Progenitor cell of endocrine pancreas (in vitro differentiated cells): ENCODE measurements at places on chromosomes 2 and 18. TPM values are rescaled to one million over a fixed set of nuclear protein-coding genes. Genes with fewer than 3 reads are reported as not detected.

DNA sequence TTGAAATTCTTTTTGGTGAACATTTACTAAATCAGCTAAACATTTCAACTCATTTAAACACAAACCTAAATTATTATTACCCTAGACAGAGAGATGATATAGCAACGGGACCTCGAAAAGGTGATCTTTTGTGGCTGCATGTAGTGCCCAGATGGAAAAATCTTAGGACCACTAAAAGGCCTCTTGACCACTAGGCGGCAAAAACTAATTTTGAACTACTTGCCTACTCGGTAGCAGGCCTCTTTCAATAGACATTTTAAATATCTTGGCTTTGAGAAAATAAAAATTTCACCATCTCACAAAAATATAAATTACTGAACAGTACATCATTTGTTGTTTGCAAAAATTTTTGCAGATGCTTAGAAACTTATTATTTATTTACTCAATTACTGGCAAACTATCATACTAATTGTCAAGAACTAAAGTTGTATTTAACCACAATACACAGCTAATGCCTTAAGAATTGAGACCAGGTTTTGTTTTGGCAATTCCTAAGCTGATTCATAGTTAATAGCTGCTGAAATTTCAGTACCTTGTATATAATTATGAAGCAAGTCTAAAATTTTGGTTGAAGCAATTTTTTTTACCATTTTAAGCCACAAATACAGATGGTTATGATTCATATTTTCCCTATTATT lies 9.4 kb downstream of the COL3A1 start:
- no peak for DNase-seq

The FBXO36 gene
- total RNA-seq: 3.9 and 4.0 TPM in 2 replicates

The FSIP2 gene
- total RNA-seq: 19.4 and 26.8 TPM in 2 replicates

The RNF152 gene
- total RNA-seq: 32.0 and 33.4 TPM in 2 replicates

GRCh38 chr18:13007248-13007560 lies 16.0 kb downstream of the CEP192 start:
- no peak for DNase-seq

The GBX2 gene
- total RNA-seq: 0.24 TPM in 1 of 2 replicates, not detected in the other

DNA sequence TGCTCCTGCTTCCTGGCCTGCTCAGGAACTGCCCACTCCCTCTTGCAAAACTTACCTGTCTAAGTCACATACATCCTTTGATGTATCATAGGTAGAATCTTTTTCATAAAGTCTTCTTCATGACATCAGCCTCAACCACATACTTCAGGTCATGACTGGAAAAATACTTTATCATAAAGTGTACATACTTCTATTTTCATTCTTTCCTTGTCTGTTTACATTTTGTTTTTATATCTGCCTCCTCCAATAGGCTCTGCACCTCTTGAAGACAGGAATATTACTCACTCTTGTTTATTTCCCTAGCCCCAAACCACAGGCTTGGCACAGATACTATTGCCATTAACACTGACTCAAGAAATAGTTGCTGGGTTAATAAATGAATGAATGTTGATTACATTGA lies 43.6 kb upstream of the ZNF804A start:
- no peak for DNase-seq

The UGT1A1 gene
- not detected in 2 replicates for total RNA-seq

The GPR155 gene
- 0.74 and 1.4 TPM in 2 replicates for total RNA-seq

- DNase-seq: no peak
Measured at GRCh38 chr2:45860136-45861121, 209.0 kb downstream of the PRKCE start.

- no peak for DNase-seq
Measured at GRCh38 chr18:22663378-22663777, 245.7 kb upstream of the CTAGE1 start.

The C2orf42 gene
- 21.0 and 28.0 TPM in 2 replicates for total RNA-seq

The SIX3 gene
- total RNA-seq: not detected in 2 replicates

DNA sequence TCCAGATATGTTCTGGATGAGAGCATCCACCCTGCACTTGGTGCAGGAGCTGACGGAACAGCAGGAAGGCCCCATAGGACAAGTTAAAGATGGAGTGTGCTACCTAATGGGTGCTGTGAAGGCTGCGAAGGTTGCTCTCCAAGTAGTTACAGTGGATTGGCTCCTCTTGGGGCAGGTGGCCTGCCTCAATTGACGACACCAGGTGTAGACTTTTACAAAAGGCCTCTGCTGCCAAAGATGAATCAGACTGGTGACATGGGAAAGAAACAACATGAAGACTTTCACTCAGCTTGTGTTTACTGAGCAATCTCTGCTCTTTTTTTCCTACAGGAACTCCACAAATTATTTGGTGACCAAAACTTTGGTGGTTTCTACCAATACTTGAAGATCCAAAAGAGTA lies 437.7 kb downstream of the PLCL1 start:
- DNase-seq: no peak

GRCh38 chr2:202592566-202592965 lies 42.2 kb upstream of the FAM117B start:
- no peak for DNase-seq

The TCF23 gene
- not detected in 2 replicates for total RNA-seq

GRCh38 chr2:69366-70344 lies 23.4 kb upstream of the FAM110C start:
- DNase-seq: no peak

DNA sequence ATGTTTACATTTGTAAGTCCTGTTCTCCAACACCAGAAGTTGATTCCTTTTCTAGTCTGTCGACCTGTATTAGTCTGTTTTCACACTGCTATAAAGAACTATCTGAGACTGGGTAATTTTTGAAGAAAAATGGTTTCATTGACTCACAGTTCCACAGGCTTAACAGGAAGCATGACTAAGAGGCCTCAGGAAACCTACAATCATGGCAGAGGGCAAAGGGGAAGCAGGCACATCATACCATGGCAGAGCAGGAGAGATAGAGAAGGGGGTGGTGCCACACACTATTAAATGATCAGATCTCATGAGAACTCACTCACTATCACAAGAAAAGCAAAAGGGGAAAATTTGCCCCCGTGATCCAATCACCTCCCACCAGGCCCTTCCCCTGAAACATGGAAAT lies 112.8 kb upstream of the MAP3K20 start:
- DNase-seq: no peak

GRCh38 chr2:62968168-62968567 lies 82.5 kb upstream of the OTX1 start:
- no peak for DNase-seq

- DNase-seq: no peak
Measured at GRCh38 chr2:234635284-234635683, 138.4 kb upstream of the ARL4C start.

The SIGLEC15 gene
- not detected in 2 replicates for total RNA-seq

DNA sequence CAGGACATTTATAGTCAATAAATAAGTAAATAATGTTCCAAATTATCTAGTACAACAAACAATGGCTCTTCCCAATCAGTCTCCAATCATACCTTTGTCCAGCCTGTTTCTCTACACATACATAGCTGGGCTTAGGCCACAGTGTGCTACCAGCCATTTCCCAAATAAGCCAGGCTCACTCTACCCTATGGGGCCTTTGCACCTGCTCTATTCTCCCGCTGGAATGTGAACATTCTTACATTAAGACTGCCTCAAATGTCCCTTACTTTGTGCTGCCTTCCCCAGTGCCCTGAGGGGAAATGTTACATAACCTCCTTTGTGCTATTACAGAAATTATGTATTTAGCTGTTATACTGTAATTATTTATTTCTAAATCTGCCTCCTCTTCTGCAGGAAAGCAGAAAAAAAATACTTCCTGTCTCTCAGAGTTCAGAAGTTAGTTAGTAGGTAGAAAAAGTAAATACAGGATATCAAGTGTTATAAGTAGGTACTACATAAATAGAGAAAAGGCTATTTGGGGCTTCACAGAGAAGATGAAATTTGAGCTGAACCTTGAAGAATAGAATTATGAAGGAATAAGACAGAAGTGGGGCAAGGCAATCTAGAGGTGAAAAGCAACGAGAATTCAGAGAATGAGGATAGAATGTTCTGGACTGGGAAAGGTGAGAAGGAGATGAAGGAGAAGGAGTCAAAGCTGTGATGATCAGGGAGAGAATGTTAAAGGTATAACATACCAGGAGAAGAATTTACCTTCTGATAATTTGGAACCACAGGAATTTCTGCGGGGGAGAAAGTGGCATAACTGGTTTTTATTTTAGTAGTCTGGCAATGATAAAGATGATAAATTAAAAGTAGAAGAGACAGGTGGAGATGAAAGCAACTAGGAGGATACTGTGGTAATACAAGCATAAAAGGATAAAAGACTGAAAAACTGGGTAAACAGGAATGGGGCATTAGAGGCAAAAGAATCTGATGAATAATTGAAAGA lies 37.0 kb downstream of the ROCK1 start:
- DNase-seq: no peak

The OR6B2 gene
- total RNA-seq: not detected in 2 replicates

DNA sequence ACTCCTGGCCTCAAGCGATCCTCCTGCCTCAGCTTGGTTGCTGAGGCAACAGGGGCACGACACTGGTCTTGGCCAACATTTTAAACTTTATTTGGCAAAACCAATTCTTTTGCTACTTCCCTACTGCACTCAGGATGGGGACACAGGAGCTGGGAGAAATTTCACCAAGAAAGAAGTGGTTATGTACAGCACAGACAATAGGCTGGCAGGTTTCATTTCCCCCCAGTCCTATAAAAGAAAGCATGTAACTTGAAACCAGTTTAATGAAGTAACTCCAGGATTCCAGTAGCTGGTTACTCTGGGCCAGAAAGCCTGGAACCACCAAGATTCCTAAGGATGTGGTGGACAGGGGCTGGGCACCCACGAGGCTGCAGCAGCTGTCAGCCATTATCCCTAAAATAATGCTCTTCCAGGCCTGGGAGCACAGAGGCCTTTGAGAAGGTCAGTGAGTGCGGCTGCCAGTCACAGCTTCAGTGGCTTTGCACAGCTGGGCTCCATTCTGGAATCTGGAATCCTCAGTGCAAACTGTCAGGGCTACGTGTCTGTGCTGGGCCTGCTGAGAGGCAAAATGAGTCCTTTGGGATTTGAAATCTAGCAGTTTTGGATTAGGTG lies 142.3 kb upstream of the ITGA6 start:
- DNase-seq: no peak

- DNase-seq: no peak
Measured at GRCh38 chr18:67301592-67301991, 214.9 kb downstream of the DSEL start.

- peak; percentile 15 for DNase-seq
Measured at GRCh38 chr2:160918906-160919503, 241.2 kb upstream of the TANK start.

- no peak for DNase-seq
Measured at GRCh38 chr18:44638034-44638540, 42.6 kb upstream of the SETBP1 start.

The NGEF gene
- total RNA-seq: 0.71 and 1.2 TPM in 2 replicates

The DLGAP1 gene
- 16.7 and 18.3 TPM in 2 replicates for total RNA-seq

- no peak for DNase-seq
Measured at GRCh38 chr2:55061523-55062344, 11.5 kb upstream of the RTN4 start.

The RAPGEF4 gene
- 8.6 and 11.9 TPM in 2 replicates for total RNA-seq

- DNase-seq: no peak
Measured at GRCh38 chr18:10414293-10414842, 40.1 kb upstream of the APCDD1 start.

DNA sequence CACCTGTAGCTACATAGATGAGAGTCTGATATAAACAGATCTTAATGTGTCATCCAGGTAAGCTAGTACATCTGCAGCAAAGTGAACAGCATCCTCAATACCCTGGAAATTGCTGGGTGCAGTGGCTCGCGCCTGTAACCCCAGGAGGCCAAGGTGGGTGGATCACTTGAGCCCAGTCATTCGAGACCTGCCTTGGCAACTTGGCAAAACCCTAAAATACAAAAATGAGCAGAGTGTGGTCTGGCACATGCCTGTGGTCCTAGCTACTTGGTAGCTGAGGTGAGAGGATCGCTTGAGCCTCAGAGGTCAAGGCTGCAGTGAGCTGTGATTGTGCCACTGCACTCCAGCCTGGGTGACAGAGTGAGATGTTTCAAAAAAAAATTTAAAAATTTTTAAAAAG lies 233.9 kb upstream of the SP5 start:
- no peak for DNase-seq

The TXNDC2 gene
- total RNA-seq: not detected in 2 replicates

DNA sequence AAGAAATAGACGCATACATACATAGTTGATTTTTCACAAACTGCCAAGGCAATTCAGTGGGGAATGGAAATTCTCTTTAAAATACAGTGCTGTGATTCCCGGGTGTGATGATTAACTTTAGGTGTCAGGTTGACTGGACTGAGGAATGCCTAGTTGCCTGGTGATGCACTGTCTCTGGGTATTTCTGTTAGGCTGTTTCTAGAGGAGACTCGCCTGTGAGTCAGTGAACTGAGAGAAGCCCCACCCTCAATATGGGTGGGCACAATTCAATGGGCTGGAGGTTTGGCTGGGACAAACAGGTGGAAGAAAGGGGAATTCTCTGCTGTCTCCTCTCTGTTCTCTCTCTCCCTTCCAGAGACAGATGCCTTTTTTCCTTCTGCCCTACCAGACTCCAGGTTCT lies 187.6 kb downstream of the ARHGAP28 start:
- DNase-seq: no peak

DNA sequence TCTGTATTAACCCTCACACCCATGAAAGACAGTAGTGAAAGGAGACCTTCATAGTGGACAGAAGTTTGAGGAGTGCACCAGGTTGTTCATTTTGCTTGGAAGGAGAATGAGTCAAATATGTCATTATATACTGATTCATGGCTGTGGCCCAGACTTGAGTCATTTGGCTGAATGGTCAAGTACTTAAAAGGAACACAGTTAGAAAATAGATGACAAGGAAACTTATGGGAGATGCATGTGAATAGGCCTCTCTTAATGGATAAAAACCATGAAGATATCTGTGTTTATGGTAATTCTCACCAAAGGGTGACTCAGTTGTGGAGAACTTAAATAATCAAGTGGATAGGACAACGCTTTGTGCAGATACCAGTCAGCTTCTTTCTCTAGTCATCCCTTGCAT lies 524.7 kb upstream of the CNTNAP5 start:
- no peak for DNase-seq

GRCh38 chr2:233075966-233076339 lies 15.8 kb downstream of the INPP5D start:
- DNase-seq: no peak

The ST8SIA5 gene
- 5.3 and 6.0 TPM in 2 replicates for total RNA-seq

GRCh38 chr2:183031911-183032794 lies 6.1 kb downstream of the NCKAP1 start:
- DNase-seq: no peak

The FAM168B gene
- 106 and 111 TPM in 2 replicates for total RNA-seq

DNA sequence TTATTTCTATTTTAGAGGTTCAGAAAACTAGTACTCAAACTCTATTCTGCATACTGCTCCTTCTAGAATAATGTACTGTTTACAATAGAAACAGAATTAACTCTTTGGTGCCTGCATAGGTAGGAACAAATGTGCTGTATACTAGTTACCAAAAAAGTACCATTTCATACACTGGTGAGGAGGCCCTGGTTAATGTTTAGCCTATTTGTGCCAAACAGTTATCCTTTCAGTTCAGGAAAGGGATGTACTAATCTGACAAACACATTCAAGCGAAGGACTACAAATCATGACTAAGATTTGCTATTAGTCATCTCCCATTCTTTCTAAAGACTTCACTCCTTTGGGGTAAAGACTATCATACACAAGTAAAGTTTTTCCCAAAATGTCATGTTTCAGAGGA lies 47.4 kb downstream of the EXOC6B start:
- no peak for DNase-seq

The FN1 gene
- 2,640 and 2,744 TPM in 2 replicates for total RNA-seq

The RUFY4 gene
- not detected in 2 replicates for total RNA-seq

The UGT1A6 gene
- not detected in 2 replicates for total RNA-seq

The CYP1B1 gene
- 1.1 and 1.6 TPM in 2 replicates for total RNA-seq

GRCh38 chr2:32135409-32135808 lies 30.3 kb upstream of the SLC30A6 start:
- DNase-seq: no peak

The MTLN gene
- total RNA-seq: 6.2 and 7.5 TPM in 2 replicates
